ENCODE measurements at places on chromosomes 6 and 20.

DNA sequence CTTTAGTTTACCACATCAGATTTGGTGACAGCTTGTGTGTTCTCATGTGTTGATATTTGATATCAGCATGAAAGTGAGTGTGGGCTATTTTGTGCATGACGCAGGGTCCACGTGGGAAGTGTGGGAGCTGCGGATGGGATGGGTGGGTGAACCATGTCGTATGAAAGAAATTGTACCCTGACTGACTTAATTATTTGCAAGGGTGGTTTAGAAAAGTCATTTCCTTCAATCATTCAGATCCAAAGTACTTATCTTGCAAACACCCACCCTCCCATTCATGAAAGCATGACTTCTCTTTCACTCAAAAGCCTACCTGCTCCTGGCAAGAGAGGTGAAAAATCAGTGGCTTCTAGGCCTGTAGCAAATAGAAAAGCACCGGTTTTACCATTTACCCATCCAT lies 91.8 kb upstream of the BACH2 start:
- no peak for DNase-seq

DNA sequence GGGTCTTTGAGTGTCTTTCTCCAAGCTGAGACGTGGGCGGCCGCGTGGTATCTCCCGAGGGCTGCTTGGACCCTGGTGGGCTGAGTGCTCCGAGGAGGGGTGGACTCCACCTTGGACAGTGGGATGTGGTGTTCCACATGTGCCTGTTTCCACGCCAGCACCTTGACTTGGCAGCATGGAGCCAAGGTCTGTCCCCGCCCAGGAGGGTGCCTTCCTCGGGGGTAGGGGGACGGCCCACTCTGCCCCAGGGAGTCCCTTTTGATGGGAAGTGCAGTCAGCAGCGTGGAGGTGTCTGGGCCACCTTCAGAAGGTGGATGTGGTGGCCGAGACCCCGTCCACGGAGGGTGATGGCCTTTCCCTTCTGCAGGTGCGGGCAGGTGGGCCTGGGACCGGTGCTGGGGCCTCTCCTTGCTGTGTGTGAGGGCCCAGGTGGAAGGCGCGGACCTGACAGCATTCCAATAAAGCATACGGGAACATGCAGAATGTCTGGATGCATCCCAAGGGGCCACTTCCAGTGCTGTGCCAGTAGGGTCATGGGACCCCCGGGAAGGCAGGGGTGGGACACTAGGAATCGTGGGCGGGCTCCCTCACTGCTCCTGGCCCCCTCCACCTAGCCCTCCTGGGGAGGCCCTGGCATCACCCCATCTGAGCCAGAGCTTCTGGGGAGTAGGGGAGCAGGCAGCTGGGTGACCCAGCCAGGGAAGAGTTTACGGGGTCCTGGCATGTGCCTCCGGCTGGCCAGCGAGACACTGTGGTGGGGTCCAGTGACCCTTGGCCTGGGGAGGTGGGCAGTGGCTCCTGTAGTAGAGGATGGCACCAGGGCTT lies 3.5 kb upstream of the COL20A1 start:
- no peak for DNase-seq

DNA sequence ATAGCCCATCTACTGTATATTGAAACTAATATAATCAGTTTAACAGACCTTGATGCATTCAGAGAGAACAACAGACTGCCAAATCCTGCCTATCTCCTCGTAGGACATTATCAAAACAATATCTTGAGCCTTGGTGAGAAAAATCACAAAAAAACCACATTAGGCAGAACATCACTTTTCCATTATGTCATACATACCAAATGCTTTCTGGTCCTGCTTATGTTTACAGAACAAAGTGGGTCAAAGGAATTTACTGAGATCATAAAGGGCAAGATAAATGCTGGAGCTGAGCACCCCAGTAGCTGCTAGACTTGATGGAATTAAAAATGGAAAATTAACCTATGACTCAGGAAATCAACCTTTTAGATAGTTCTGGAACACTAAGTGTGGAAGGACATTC lies 195.3 kb upstream of the KCNK16 start:
- no peak for DNase-seq

DNA sequence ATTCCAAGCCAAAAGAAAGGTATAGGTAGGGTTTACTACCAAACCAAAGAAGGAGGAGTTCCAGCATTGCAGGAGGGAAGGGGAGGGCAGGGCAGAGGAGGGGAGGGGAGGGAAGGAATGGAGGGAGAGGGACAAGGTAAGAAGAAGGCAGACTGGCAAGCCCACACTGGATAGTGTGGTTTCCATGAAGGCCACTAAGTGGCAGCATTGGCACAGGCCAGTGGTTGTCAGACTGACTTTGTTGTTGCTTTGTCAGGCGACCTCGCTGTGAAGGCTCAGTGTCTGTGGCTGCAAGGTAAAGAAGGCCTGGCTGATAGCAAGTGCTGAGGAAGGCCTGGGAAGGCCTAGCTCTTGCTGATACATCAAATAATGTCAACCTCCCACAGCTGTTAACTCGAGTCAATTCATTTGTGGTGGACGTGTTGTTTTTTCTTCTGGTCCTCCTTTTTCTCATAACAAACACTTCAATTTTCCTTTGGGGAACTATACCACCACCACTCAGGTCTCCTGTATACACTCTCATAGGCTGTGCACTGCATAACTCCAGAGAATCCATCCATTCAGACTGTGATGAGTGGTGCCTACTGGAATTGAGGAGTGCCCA lies 7.7 kb upstream of the ZNF334 start:
- peak; percentile 21 for DNase-seq

GRCh38 chr6:16257999-16258708 lies 19.8 kb downstream of the GMPR start:
- no peak for DNase-seq

DNA sequence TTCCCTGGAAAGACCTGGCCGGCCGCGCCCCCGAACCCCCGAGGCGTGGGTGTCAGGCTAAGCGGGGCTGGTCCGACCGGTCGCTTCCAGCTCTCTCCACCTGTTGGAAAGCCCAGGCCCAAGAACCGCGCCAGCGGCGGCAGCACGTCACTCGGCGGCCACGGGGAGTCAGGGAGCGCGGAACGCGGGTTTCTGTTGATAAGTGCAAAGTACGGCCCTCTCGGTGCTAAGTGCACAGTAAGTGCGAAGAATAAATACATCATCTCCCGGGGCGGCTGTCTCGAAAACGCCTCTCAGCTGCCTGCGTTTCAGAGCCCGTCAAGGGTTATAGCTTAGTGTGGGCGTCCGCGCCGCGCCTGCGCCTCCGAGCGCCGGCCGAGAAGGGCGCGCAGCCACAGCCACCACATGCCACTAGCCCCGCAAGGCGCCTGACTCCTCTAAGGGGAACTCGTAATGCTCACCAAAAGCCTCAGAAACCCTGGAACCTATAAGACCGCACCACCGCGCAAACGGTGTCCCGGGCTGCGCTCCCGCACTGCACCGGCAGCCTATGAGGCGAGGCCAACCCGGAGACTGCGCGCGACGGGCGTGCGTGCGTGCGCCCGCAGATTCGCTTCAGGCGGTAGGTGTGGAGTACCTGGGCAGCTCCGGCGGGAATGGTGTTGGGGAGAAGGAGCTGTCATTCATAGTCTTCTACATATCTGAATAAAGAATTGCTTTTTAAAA lies 9.2 kb upstream of the TBX18 start:
- no peak for DNase-seq
